BJ (cell line): ENCODE measurements at places on chromosomes 4 and X.

- no peak for DNase-seq
Measured at GRCh38 chrX:45801554-45801953, 600.9 kb upstream of the DIPK2B start.

DNA sequence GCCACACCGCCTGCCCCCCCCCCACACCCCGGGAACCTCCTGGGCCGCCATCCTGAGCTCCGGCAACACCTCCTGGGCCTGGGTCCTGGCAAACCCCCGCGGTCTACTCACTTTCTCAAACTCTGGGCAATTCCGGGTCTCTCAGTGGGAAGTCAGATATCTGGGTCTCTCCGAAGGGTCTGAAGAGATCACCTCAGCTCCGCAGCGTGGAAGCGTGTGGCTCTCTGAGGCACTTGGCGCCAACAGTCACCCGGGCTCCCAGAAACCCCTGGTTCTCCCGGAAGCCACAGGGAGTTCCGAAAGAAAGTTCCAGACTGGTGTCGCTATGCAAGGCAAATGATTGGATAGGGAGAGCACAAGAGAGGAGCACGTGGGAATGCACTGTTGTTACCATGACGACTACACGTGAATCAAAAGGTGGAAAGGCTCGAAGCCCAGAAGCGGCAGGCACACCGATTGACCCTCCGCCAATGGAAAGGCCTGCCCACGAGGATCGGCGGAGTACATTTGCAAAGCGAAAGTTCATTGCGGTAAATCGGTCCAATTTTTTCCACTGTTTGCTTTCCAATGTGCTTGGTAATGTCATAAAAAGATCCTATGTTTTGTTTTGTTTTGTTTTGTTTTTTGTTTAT is at the start of gene PNMA6E:
Gene PNMA6E, minus strand, starts transcription at position 218 of the 632 bp plus-strand sequence. CDS start 2,501 bp downstream, outside the sequence.
- no peak for DNase-seq

DNA sequence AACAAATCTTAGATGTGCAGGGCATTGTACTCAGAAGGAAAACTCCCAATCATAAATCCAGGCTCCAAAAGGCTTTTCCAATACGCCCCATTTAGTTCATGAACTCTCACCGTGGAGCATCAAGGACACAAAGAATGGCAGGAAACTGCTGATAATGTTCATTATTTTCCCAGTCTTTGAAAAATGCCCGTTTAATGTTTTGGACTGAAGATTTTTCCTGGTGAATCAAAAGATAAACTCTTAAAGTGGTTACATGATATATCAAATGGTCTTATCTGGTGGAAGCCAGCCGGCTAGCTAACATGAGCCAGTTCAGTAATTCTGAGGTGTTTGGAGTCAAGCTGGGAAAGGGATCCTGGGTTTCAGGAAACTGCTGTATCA is 62.1 kb upstream of the AP1S2 start:
- DNase-seq, result no peak

- no peak for DNase-seq
Measured at GRCh38 chrX:98924511-98924910, 1485.6 kb downstream of the PCDH19 start.

- DNase-seq, result no peak
Measured at GRCh38 chr4:66604192-66604591, 933.9 kb upstream of the EPHA5 start.

- DNase-seq, result no peak
Measured at GRCh38 chr4:111943796-111944203, 201.5 kb upstream of the FAM241A start.
